ENCODE measurements at places on chromosomes 7 and 10.

DNA sequence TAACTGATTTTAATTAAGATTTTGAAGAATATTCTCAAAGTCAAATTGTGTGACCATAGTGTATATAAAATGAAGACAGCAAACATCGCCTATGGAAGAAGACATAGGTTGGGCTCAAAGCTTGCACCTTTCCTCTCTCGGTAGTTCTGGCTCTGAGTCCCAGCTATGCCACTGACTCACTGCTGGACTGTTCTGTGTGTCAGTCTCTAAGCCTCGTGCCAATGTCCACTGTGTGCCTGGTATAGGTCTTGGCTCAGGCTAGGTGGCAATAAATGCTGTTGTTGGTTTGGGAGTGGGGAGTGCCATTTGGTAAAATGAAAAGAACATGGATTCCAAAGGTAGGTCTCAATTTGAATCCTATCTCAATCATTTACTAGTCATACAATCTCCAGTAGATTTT, 137.5 kb upstream of the RHEB start:
- H3K4me3 ChIP-seq = no peak overlapping the region
- no peaks in the 10 kb centered on the region for H3K36me3 ChIP-seq
- DNase-seq = no peak
- no peak overlapping the region for H3K27ac ChIP-seq
- H3K27me3 ChIP-seq = no peaks in the 10 kb centered on the region

DNA sequence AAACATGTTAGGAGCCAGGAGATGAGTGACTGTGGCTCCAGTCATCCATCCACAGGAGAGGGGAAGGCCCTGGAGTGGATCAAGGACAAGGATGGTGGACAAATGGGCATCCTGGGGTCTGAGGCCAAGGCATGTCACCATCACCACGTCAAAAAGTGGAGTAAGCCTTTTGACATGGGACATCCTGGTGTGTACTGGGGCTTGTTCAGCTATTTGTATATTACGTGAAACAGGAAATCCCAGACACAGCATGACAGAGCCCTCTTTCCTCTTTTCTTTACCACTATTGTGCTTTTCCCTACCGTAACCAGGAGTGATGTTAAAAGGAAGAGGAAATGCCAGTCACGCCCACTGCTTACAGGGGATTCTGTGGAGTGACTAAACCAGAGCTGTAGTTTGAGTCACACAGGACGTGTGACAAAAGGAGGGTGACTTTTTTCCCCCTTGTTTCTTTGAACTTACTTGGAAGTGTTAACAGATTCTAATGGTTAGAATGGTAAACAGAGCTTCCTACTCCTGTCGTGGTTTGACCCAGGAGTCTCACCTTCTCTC, 15.4 kb downstream of the ACSL5 start:
- H3K4me3 ChIP-seq = no peak overlapping the region
- H3K4me1 ChIP-seq = peaks cover 4% of the 10 kb centered on the region
- H3K27me3 ChIP-seq = no peaks in the 10 kb centered on the region
- no peak overlapping the region for H3K27ac ChIP-seq
- H3K36me3 ChIP-seq = no peaks in the 10 kb centered on the region
- no peak for DNase-seq

DNA sequence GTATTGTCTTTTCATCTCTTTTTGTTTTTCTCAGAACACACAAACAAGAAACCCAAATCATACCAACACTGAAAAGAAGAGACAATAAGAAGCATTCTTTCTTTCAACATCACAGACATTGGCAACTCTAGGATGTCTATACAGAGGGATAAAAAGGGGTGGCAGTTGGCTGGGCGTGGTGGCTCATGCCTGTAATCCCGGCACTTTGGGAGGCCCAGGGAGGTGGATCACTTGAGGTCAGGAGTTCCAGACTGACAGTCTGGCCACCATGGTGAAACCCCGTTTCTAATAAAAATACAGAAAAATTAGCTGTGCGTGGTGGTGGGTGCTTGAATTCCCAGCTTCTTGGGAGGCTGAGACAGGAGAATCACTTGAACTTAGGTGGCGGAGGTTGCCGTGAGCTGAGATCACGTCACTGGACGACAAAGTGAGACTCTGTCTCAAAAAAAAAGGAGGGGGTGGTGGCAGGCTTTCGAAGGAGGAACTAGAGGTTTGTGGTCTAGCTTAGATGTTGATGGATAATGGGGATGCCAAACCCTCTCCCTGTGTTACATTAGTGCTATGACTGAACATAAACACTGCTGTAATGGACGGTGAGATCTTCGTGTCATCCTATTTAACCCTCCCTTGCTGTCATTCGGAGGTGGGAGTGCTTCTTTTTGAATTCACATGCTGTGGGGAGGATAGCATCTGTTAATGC, 9.4 kb downstream of the CNNM2 start:
- no peaks in the 10 kb centered on the region for H3K4me1 ChIP-seq
- H3K36me3 ChIP-seq = no peaks in the 10 kb centered on the region
- DNase-seq = no peak

GRCh38 chr7:137898839-137899721, 52.3 kb upstream of the DGKI start:
- peak; percentile 65 for DNase-seq
- no peak overlapping the region for H3K4me3 ChIP-seq
- H3K27me3 ChIP-seq = no peaks in the 10 kb centered on the region

- H3K27me3 ChIP-seq = no peaks in the 10 kb centered on the region
- H3K27ac ChIP-seq = no peak overlapping the region
- no peaks in the 10 kb centered on the region for H3K36me3 ChIP-seq
- no peak for DNase-seq
Measured at GRCh38 chr7:22845221-22845834, 22.7 kb upstream of the TOMM7 start.

DNA sequence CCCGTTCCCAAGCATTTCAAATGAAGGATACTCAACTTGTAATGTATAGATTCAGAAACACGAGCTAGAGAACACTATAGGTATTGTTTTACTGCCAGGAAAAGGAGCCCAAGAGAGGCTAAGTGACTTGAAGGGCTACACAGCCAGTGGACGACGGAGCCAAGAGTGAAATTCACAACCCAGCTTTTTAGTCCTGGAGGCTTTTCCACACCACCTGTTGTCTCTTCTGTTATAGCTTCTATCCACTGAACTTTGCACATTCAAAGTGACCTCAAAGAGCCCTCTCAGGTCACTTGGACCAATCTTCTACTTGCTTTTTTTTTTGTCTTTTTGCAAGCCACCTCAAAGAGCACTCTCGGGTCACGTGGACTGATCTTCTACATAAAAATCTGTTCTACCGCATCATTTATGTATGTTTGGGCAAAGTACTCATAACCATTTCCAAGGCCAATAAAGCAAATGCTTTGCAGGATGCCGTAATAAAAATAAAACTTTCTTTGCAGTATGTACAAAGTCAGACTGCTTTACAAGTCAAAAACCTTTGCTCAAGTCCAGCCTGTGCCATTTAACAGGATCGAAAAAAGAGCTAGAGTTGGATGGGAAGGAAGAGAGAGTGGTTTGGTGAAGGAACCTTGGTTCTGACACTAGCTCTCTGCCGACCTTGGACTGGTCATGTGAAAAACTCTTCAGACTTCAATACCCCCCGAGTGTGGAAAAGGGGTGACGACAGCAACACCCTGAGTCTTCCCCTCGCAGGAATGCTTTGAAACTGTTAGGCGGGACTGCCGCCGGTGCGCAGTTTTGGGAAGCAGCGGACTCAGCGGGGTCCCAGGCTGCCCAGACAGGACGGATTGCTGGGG, 821 bp downstream of the SLC35B4 start:
- no peaks in the 10 kb centered on the region for H3K27me3 ChIP-seq
- no peak for DNase-seq
- no peaks in the 10 kb centered on the region for H3K36me3 ChIP-seq
- peak overlapping the region; percentile 87 for H3K27ac ChIP-seq
- H3K4me1 ChIP-seq = peaks cover 3% of the 10 kb centered on the region

DNA sequence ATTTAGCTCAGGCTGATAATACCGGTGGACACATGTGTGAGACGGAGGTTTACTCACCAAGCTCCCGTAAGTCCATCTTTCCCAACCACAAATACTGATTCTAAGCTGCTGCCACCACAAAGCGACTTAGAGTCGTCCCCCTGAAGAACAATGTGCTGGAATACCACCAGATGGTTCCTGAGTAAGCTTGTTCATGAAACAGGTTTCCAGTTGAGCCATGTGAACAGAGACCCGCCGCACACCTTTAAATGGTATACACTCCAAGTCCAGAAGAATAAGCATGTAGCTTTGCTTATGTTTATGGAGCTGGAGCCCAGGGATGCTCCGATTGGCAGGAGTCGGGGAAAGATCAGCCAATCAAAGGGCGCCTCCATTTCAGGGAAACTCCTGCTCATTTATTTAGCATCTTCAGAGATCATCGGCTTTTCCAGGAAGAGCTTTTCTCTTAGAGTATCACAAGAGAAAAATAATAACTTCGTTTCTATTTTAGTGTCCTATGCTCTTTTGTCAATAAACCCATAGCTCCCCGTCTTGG, 261.6 kb upstream of the AOAH start:
- no peak for DNase-seq
- H3K27ac ChIP-seq = no peak overlapping the region
- no peaks in the 10 kb centered on the region for H3K27me3 ChIP-seq
- H3K36me3 ChIP-seq = no peaks in the 10 kb centered on the region

DNA sequence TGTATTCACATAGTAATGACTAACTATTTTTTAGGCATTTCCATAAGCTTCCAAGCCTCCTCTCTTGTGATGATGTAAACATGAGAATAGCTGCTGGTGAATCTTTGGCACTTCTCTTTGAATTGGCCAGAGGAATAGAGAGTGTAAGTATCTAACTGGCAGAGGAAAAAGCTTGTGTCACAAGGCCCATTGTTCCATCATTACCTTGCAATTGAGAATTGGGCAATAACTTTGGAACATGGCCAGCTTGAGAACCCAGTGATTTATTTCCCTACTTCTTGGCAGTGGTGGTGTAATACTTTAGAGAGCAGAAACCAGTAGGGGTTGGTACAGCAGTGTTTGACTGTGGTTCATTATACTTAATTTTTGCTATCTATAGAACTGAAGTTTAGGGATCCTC, 12.0 kb downstream of the IFRD1 start:
- no peak overlapping the region for H3K4me3 ChIP-seq
- DNase-seq = peak; percentile 84
- H3K4me1 ChIP-seq = no peaks in the 10 kb centered on the region
- H3K27ac ChIP-seq = no peak overlapping the region

- no peaks in the 10 kb centered on the region for H3K27me3 ChIP-seq
- DNase-seq = no peak
- H3K36me3 ChIP-seq = no peaks in the 10 kb centered on the region
- H3K27ac ChIP-seq = peak overlapping the region; percentile 18
- H3K4me3 ChIP-seq = no peak overlapping the region
- no peaks in the 10 kb centered on the region for H3K4me1 ChIP-seq
Measured at GRCh38 chr10:35172574-35172973, 45.9 kb downstream of the CREM start.

DNA sequence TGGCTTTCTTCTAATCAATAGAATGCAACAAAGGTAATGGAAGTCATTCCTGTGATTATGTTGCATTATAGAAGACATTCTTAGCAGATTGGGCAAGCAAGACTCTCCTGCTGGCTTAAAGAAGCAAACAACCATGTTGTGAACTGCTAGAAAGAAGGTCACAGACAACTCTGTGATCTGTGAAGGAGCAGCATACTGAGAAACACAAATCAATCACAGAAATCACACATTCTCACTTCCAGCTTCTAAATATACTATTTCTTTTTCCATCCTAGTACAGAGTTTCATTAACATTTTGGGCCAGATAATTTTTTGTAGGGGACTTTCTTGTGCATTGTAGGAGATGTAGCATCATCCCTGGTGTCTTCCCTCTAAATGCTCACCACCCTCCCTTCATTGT, 28.0 kb upstream of the PALS2 start:
- H3K4me3 ChIP-seq = no peak overlapping the region
- no peaks in the 10 kb centered on the region for H3K36me3 ChIP-seq
- no peaks in the 10 kb centered on the region for H3K4me1 ChIP-seq
- H3K27ac ChIP-seq = no peak overlapping the region
- no peaks in the 10 kb centered on the region for H3K27me3 ChIP-seq
- DNase-seq = no peak

- H3K4me1 ChIP-seq = no peaks in the 10 kb centered on the region
- no peak for DNase-seq
- no peak overlapping the region for H3K27ac ChIP-seq
- H3K27me3 ChIP-seq = no peaks in the 10 kb centered on the region
- H3K4me3 ChIP-seq = no peak overlapping the region
- no peaks in the 10 kb centered on the region for H3K36me3 ChIP-seq
Measured at GRCh38 chr7:111638078-111638477, 75.8 kb upstream of the IMMP2L start.

GRCh38 chr10:22666287-22667092, 47.9 kb downstream of the PIP4K2A start:
- no peak overlapping the region for H3K4me3 ChIP-seq
- H3K27ac ChIP-seq = no peak overlapping the region
- no peaks in the 10 kb centered on the region for H3K27me3 ChIP-seq
- DNase-seq = no peak
- no peaks in the 10 kb centered on the region for H3K36me3 ChIP-seq

GRCh38 chr10:56586461-56586891, 225.4 kb upstream of the ZWINT start:
- no peaks in the 10 kb centered on the region for H3K27me3 ChIP-seq
- H3K36me3 ChIP-seq = no peaks in the 10 kb centered on the region
- H3K27ac ChIP-seq = no peak overlapping the region
- H3K4me1 ChIP-seq = no peaks in the 10 kb centered on the region
- no peak for DNase-seq

- no peak for DNase-seq
- no peak overlapping the region for H3K4me3 ChIP-seq
- H3K4me1 ChIP-seq = peaks cover 10% of the 10 kb centered on the region
- H3K27ac ChIP-seq = peak overlapping the region; percentile 25
- H3K36me3 ChIP-seq = no peaks in the 10 kb centered on the region
Measured at GRCh38 chr10:121573538-121573941, 24.7 kb downstream of the FGFR2 start.

All from prostate gland (tissue), 2 donors.